ENCODE measurements at places on chromosomes 13 and 19. TPM values are rescaled to one million over a fixed set of nuclear protein-coding genes. Genes with fewer than 3 reads are reported as not detected.

GRCh38 chr13:26377038-26377437, 123.1 kb downstream of the CDK8 start:
- DNase-seq, result no peak

GRCh38 chr19:49097453-49098288, 12.4 kb downstream of the SNRNP70 start:
- peak; percentile 33 for DNase-seq

DNA sequence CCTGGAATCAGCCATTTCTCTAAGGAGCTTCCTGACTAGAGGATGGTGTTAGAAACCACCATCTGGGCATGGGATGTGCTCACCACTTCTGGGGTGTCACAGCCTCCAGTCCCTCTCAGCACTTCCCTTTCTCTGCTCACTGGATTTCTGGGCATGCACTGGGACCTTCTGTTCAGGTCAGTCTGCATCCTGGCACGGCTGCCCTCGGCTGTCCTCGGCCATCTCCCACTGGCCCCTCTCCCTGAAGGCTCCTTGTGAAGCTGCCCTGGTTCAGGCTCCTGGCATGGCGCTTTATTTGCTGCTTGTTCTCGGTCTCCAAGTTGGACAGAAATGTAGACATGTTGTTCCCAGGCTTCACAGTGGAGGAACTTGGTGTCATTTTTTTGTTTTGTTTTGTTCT, 60.0 kb downstream of the TEX29 start:
- no peak for DNase-seq

- no peak for DNase-seq
These were observed 82.2 kb downstream of the ATP11A start for GRCh38 chr13:112771877-112772538.

GRCh38 chr19:4139614-4140236, 13.7 kb upstream of the CREB3L3 start:
- peak; percentile 71 for DNase-seq

DNA sequence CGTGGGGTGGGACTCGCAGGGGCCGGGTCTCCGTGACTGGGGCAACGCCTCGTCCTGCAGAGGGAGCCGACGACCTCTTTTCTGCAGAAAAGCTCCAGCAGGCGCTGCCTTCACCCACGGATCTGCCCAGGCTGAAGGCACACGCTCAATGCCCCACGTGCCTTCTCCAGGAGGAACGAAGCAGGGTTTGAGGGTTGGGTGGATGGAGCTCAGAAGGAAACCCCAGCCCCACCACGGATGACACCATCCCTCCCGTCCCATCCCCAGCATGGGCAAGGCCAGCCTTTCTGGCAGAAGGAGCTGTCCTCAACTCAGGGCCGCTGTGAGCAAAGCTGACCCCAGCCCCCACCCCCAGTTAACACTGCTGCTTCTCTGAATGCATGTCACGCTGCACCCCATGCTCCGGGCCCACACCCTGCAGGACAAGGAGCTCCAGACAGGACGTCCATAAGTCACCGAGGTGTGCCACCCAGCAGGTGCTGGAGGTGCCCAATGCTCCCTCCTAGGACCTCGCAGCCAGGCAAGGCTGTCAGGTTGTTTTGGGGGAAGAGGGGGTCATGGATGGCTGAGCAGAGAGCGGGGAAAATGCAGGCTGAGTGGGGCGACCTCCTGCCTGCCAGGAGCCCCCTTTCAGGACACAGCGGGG, 7.4 kb downstream of the C19orf25 start:
- no peak for DNase-seq

DNA sequence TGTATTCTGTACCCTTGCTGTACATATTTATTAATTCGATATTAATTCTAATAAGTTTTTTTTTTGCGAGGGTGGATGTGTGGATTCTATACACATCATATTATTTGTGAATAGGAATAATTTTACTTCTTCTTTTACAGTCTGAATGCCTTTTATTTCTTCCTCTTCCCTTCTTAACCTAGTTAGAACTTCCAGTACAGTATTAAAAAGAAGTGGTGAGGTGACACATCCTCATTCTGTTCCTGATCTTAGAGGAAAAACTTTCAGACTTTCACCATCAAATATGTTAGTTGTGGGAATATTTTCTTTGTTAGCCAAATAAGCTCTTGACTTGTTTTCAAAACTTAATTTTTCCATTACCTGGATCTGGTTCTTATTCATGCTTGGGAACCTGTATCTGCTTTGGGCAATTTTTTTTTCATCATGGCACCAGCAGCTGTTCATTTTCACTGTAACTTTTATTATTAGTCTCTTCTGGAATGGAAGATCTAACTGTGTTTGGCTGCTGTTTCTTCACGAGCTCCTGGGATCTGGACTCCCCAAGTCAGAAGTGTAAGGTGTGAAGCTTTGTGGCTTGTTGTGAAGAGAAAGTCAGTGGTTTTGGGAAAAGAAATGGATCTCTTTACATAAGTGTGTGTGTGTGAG, 33.1 kb downstream of the RGCC start:
- DNase-seq, result no peak

DNA sequence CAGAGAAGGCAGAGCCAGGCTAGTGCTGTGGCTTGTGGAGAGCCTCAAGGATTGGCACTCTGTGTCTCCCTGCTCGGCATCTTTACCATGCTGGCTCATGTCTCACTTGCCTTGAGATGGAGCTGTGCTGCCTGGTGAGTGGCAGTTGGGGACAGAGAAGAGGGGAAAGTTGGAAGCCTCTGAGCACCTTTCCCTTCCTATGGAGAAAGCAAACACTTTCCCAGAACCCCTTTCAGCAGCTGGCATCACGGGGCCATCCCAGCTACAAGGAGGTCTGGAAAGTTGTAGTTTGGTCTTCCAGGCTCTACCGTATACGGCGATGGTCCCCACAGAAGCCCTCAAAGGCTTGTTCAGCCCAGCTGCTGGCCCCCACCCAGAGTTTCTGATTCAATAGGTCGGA, 58.7 kb downstream of the DPF1 start:
- no peak for DNase-seq

DNA sequence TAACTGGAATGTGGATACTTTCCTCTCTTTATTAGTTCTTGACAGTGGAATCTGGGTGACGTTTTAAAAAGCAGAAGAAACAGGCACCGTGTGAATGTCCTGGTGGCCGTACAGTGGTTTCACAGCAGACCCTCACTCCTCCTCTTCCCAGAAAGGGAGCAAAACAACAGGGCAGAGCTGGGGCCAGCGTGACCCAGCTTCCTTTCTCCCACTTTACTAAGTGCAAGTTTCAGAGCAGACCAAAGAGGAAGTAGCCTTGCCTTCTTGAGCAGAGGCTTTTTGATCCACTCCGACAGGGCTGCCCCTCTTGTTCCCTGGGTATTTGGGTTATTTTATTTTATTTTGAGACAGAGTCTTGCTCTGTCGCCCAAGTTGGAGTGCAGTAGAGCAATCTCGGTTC, 19.6 kb upstream of the C19orf33 start:
- no peak for DNase-seq

- DNase-seq, result no peak
These were observed 83.9 kb downstream of the LRRC63 start for GRCh38 chr13:46295491-46296114.

DNA sequence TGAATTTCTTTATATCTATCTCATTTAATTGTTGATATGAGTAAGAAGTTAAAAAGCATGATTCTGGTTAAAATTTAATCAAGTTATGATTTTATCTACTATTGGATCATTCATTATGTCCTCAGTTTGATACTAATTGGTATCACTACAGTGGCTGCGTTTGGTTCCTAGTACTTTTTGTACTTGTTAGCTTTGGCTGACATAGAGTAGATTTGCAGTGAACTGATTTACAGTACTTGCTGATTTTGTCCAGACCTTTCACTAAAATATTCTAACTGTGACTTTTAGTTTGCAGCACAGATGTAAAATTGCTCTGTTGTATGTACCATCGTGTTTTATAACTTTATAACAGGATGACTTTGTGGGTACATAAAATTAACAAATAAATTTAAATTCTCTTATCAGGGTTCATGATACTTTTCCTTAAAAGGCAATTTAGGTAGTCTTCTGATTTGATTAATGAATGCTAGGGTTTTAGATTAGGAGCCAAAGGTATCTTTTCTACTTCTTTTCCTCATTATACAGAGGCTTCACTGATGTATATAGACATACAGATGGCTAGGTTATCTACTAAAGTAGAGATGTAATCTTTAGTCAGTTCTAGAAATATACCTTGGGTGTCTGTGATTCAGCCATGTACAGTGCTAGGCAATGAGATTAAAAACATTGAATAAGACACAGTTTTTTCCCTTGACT, 8.7 kb downstream of the UCHL3 start:
- DNase-seq, result no peak

MAP3K10 gene
- 13.6 TPM for total RNA-seq

LRP3 gene
- 39.0 TPM for total RNA-seq

ICAM4 gene
- total RNA-seq, result not detected

U2AF1L4 gene
- total RNA-seq, result 37.8 TPM

SLC10A2 gene
- total RNA-seq, result not detected

ZNF578 gene
- total RNA-seq, result 2.9 TPM
